ENCODE measurements at places on chromosomes 4 and X.
A peak's percentile ranks its signal among the peaks of the same experiment; 100 is the strongest.

- no peak for DNase-seq
These were observed 20.2 kb downstream of the CNGA2 start for GRCh38 chrX:151754641-151755215.

GRCh38 chrX:49175435-49176274 lies 4.0 kb downstream of the PLP2 start:
- DNase-seq = no peak

- DNase-seq = peak; percentile 31
These were observed 44.8 kb upstream of the NEIL3 start for GRCh38 chr4:177264788-177265422.

DNA sequence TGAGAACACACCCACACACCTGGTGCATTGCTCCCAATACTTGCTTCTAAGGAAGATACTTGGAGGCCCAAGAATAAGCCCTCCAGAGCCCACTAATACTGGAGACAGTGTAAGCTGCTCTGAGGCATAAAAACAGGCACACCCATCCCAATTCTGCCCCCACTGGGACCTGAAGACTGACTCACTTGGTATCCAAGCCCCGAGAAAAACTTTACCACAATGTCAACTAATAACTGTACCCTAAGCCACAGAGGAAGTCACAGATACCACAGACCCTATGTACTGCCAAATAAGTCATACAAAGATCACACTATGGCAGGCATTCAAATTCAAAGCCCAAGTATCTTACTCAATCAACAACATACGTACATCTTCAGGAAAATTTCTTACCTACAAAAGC lies 398.2 kb upstream of the SPANXN1 start:
- DNase-seq = no peak

GRCh38 chr4:27327421-27328181 lies 467.0 kb downstream of the STIM2 start:
- DNase-seq = no peak

DNA sequence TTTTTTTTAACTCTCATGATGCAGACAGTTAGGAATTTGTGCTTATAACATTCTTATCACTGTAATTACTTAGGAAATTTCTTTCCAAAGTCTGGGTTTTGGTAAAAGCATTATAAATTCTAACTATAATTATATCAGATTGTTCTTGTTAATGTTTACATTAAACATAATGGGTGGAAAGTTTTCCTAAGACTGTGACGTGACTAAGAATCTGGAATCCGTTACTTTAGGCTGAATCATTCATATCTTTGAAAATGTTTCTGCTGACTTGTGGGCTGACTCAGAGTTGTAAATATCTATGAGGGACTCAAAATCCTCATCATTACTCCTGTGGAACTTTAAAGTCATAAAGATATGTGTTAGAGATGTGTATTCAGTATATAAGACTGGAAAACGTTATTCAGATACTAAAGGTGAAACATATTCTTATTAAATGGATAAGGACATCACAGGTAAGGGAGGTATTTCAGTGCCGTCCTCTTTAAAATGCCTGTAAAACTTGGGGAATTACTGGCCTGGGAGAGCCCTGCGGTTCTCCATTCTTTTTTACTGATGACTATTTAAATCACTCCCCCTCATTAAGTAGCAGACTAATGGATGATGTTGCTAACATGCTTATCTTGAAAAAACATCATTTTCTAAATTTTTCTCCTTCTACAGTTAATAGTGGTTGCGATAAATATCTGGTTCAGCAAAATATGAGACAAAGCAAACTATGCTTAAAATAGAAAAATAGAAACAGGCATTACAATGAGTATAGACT lies 159.0 kb downstream of the DCLK2 start:
- no peak for DNase-seq

- DNase-seq = no peak
These were observed 775 bp downstream of the KCTD8 start for GRCh38 chr4:44447563-44448504.

- no peak for DNase-seq
These were observed 50.7 kb upstream of the MID1IP1 start for GRCh38 chrX:38750551-38750950.

DNA sequence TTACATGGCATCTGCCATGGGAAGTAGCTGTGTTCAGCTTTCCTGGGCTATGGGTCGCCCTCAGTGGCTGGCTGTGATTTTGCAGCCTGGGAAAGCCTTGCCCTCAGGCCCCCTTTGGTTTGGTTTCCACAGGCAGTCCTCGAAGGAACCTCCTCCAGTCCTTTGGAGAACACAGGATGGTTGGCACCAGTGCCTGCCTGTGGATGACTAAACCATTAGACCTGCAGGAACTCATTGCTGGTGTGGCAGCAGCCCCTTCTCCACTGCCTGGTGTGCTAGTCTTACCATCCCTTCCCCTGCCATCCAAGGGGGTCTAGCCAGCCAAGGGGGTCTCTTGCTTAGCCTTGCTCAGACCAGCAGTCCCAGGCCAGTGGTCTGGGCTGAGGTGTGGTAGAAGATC lies 71.4 kb upstream of the PJA1 start:
- no peak for DNase-seq

DNA sequence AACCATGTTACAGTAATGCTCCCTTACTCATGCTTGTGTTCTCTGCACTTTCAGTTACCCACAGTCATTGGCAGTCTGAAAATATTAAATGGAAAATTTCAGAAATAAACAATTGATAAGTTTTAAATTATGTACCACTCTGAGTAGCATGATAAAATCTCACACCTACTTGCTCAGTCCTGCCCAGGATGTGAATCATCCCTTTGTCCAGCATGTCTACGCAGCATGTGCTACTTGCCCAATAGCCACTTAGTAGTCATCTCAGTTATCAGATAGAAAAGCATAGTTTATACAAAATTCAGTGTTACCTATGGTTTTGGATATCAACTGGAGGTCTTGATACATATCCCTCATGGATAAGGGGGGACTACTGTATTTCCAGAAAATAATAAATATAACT lies 577.1 kb downstream of the GALNTL6 start:
- DNase-seq = no peak

DNA sequence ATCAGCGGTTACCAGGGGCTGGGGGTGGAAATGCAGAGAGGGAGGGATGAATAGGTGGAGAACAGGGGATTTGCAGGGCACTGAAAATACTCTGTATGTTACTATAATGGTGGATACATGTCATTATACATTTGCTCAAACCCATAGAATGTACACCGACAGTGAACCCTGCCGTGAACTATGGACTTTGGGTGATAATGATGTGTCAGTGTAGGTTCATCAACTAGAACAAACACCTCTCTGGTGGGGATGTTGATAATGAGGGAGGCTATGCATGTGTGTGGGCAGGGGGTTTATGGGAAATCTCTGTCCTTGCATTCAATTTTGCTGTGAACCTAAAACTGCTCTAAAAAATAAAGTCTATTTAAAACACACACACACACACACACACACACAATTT lies 11.5 kb downstream of the HPSE start:
- DNase-seq = no peak

Measured in SK-MEL-5 (cell line).